Aorta (tissue), 5 donors: ENCODE measurements at places on chromosomes 5 and 9.

GRCh38 chr5:56161439-56161823 is 71.7 kb downstream of the ANKRD55 start:
- DNase-seq, result no peak

GRCh38 chr5:122902263-122902662 is 56.9 kb downstream of the SNX24 start:
- no peak for DNase-seq

DNA sequence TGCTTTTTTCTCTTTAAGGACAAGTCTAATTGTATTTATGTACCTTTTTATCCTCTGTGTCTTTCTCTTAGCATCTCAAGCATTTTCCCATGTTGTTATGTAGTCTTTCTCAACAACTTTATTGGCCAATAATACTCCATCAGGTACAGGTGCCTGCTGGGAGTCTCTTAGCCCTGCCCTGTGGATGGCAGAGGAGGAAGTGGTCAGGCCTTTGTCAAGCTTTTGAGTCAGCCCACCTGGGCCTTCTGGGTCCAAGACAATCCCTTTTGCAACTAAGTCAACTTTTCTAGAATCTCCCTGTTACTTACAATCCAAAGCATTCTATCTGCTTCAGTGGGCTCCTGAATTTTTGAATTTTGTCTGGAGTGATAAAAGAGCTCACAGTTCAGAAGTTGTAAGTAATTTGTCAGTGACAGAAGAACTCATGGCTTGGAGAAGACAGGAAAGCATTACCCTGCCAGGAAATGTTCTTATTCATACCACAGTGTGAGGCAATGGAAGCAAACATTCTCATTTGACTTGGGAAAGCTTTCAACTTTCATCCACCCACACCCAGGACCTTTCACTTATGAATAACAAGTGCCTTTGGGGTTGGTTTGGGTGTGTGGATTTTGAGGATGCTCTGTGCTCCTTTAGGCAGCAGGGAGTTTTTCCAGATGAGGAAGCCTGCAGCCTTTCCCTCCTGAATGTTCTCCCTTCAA is 200.0 kb upstream of the S1PR3 start:
- no peak for DNase-seq

DNA sequence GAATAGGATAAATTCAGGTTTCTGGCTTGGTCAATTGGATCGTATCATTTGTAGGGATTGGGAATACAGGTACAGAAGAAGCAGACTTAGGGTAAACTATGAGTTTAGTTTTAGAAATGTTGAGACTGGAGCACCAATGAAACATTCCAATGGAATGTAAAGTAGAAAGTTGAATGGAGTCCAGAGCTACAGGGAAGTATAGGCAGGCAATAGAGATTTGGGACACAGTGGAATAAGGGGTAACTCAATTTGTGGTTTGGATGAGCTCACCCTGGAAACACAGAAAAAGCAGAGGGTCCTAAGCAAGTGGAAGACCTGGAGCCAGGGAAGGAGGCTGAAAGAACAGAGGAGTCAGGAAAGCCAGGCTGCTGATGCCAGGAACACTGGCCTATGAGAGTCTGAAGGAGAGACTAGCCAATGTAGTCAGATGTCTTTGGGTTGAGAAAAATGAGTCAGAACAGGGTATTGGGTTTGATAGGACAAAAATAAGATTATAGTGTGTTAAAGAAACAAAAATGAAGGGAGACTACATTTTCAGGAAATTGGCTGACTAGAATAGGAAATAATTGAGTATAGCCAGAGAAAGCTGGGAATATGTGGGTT is 72.8 kb downstream of the STARD4 start:
- DNase-seq, result no peak

DNA sequence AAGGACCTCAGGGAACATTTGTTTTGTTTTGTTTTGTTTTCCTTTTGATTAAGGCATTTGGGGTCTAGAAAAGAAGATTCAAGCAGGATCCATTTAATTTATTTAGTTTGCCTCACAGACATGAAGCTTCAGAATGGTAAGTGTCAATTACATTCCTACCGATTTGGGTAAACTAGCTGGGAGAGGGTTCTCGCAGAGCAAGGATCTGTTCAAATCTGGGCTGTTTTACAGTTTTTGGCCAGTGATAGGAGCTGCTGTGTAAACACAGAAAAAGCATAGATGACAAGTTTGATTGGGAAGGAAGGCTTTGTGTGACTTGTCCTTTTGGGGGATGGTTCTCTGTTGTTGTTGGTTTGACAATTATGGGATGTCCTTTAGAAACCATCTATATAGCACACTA is 470.3 kb upstream of the WWC1 start:
- DNase-seq, result no peak

GRCh38 chr5:37888476-37888875 is 48.6 kb upstream of the GDNF start:
- no peak for DNase-seq

- DNase-seq, result no peak
Observed at GRCh38 chr5:165457859-165458481, 1952.6 kb downstream of the MAT2B start.

DNA sequence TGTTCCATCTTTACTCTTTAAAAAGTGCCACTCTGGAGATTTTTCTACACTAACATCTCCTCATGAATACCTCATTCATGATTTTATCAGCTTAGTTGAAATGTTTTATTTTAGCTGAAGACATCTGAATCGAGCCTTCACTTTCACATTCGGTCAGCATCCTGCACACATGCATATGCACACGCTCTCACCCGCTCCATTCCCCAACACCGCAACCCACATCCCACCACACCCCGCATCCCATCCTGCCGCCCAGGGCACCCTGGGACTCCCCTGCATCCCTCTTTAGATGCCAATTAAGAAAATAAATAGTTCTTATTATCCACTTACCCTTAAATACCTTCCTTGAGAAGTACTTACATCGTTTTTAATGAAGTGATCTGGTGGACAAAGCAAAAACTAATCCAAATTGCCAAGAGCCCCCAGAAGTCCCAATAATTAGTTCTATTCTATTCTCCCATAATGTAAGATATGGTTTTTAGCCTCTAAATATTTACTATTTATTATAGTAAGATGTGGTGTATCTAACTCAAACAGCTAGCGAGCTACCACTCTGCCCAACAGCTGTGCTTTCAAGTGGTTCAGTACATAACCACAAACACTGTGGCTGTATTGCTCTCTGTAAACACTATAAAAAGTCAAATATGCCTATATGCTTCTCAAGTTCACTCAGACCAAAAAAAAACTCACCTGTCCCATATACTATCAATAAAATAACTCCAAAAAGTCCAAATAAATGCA is 38.2 kb downstream of the GZMK start:
- no peak for DNase-seq

DNA sequence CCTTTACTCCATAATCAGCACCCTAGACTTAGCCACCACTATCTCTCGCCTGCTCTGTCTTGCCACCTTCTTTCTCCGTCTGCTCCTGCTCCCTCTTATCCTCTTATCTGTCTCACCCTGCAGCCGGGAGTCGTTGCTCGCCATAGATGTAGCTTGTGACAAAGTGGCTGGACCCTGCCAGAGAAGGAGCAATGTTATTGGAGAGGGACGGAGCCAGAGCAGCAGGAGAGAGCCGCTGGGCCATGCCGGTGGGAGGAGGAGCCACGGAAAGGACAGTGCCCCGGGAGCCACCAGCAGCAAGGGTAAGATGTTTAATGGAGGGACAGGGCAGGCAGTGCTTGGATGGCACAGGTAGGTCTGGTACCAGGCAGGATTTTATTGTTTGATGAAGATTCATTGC is 137.3 kb downstream of the SEC61B start:
- DNase-seq, result no peak

GRCh38 chr9:76571743-76572146 is 112.8 kb downstream of the GCNT1 start:
- no peak for DNase-seq

DNA sequence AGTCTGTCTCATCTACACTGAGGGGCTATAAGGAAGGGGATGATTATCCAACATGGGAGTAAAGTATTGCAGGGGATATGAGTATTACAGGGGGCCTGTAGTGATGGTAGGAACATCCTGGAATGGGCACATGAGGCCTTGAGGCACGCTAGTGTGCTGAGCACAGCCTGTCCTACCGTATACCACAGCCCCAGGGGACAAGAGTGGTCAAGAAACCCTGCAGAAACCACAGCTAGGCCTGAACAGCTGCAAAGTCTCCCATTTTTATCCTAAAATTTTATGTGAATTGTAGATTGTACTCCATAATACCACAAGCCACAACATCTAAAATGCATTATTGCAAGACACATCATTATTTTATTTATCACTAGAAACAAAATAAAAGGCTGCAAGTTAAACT is 136.3 kb upstream of the ASTN2 start:
- DNase-seq, result no peak
